H7 (cell line): ENCODE measurements at places on chromosomes 7 and 10.
A peak's percentile ranks its signal among the peaks of the same experiment; 100 is the strongest.

- DNase-seq = no peak
These were observed 20.2 kb upstream of the MYL7 start for GRCh38 chr7:44161371-44161770.

DNA sequence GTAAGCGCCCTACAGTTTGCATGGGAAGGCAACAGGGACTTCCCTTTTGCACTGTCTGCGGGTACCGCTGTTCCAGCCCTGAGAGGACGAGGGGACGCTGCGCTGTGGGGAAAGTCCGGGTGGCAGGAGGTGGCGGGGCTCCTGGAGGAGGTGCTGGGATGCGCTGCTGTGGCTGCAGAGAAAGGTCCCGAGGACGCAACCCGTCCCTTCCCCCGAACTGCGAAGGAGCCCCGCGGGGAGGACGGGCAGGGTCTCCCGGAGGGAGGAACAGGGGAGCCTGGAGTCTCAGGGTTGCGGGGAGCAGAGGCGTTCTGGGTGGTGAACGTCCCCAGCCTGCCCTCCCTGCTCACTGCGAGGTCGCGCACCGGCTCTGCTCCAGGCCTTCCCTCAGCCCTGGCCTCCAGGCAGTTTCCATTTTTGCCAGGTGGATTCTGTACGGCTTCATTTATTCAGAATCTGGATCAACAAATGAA lies 91.6 kb downstream of the CXCL12 start:
- DNase-seq = peak; percentile 60

DNA sequence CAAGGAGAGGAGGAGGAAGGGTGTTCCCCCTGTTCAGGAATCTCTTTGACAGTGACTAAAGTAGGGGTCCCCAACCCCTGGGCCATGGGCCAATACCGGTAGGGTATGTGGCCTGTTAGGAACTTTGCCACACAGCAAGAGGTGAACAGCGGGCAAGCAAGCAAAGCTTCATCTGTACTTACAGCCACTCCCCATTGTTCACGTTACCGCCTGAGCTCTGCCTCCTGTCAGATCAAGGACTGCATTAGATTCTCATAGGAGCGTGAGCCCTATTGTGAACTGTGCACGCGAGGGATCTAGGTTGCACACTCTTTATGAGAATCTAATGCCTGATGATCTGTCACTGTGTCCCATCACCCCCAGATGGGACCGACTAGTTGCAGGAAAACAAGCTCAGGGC lies 201.6 kb downstream of the CAMK1D start:
- DNase-seq = no peak

GRCh38 chr10:24617771-24618396 lies 105.8 kb downstream of the ARHGAP21 start:
- peak; percentile 51 for DNase-seq

DNA sequence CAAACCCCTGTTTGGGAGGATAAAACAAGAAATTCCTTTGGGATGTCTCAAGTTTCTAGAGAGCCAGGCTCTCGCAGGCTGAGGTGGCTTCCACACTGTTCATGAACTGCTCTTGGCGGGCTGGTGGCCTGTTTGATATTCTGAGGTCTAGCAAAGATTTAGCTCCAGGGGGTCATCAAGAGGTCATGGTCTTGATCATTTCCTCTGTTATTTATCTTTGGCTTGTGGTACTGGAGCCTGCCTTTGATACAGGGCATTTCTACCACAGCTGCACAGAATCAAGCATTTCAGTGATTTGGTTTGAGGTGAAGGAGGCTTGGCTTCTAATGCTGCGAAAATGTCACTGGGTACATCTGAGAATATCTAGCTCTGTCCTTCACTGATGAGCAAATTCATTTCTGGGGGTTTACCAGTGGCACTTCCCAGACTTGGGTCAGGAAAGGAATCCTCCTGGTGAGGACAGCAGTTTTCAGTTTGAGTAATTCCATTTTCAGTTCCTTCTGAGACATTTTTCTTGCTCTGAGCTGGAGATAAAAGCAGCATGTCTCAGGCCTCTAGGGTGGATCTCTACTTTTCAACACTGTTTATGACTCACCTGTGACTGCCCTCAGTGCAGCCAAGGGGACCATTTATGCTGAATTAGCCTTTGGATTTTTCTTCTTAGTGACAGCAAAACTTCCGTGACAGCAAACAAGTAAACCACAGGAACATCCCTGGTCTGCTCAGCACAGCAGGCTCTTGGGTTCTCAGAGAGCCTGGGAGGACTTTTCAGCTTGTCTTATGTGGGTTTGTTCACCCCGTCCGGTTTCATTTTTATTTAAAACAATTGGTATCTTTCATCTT lies 312.0 kb downstream of the RNLS start:
- DNase-seq = no peak

GRCh38 chr7:95199779-95200558 lies 124.4 kb downstream of the PON1 start:
- DNase-seq = peak; percentile 14

GRCh38 chr10:124632064-124632531 lies 112.1 kb downstream of the FAM53B start:
- peak; percentile 91 for DNase-seq

- no peak for DNase-seq
These were observed 56.7 kb downstream of the MTPN start for GRCh38 chr7:135920478-135920877.

DNA sequence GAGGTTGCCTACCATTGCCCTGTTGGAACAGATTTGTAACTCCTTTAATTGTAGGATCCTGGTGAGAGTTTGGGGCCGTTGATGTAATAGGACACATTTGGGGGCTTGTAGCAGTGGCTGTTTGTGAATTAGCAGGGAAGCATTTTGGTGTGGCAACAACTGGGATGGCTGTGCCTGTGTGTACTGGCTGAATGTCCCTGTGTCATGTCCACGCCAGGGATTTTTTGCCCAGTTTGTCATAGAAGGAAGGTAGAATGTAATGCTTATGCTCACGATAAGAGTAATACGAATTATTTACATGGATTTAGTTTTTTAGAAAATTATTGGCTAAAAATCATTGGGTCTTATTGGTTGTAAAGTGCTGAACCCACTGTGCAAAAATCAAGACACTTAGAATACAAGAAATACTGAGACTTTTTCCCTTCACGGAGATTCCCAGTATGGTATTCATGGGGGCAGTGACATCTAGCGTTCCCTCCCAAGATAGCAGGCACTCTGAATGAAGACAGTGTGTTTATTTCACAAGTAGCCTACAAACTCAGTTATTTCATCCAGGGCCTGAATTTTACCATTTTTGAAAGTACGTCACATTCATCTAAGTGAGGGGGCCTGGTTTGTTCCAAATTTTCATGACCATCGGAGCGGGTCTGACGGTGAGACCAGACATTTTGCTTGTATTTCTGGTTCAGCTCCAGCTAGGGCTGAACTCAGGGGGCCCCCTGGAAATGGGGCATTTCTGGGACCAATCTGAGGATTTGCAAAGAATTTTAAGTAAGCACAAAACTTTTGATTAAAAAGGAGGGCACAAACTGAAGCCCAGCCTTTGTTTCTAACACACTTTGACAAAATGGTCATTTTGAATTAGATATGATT lies 74.7 kb downstream of the CACNB2 start:
- no peak for DNase-seq

GRCh38 chr7:32259931-32260596 lies 189.9 kb upstream of the PDE1C start:
- DNase-seq = no peak

GRCh38 chr7:133650069-133650468 lies 397.2 kb downstream of the EXOC4 start:
- DNase-seq = no peak

- no peak for DNase-seq
These were observed 53.5 kb downstream of the DNAJB9 start for GRCh38 chr7:108623220-108623619.

- no peak for DNase-seq
These were observed 9.7 kb downstream of the TM9SF3 start for GRCh38 chr10:96577069-96577468.

DNA sequence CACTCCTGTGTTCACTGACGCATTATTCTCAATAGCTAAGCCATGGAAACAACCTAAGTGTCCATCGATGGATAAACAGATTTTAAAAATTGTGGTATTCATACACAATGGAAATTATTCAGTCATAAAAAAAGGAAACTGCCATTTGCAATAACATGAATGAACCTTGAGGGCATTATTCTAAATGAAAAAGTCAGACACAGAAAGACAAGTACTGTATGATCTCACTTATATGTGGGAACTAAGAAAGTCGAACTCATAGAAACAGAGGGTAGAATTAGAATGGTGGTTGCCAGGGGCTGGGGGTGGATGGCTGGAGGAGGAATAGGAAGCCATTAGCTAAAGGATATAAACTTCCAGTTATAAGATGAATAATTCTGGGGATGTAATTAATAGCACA lies 71.8 kb downstream of the JAZF1 start:
- DNase-seq = no peak

GRCh38 chr7:35701287-35701900 lies 6.5 kb upstream of the HERPUD2 start:
- DNase-seq = no peak

GRCh38 chr10:61750943-61751471 lies 88.3 kb downstream of the CABCOCO1 start:
- peak; percentile 25 for DNase-seq

DNA sequence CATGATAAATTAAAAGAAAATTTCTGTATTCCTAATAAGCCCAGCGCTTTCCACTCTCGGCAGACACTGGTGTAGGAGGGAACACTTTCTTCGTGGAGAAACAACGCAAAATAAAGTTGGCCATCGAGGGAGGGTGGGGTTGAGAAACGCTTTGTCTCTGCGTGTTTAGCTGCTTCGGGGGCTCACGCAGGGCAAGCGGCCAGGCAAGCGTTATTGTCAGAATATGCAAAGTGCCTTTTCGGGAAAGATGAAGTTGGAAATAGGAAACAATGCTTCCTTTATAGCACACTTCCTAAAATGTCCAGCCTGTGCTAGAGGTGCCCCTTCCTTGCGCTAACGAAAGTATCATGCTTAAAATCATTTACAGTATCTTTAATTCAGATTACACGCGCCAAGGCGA lies 1.9 kb upstream of the EBF3 start:
- DNase-seq = no peak

- DNase-seq = peak; percentile 57
These were observed 11.2 kb upstream of the SLC35B4 start for GRCh38 chr7:134327896-134328295.

DNA sequence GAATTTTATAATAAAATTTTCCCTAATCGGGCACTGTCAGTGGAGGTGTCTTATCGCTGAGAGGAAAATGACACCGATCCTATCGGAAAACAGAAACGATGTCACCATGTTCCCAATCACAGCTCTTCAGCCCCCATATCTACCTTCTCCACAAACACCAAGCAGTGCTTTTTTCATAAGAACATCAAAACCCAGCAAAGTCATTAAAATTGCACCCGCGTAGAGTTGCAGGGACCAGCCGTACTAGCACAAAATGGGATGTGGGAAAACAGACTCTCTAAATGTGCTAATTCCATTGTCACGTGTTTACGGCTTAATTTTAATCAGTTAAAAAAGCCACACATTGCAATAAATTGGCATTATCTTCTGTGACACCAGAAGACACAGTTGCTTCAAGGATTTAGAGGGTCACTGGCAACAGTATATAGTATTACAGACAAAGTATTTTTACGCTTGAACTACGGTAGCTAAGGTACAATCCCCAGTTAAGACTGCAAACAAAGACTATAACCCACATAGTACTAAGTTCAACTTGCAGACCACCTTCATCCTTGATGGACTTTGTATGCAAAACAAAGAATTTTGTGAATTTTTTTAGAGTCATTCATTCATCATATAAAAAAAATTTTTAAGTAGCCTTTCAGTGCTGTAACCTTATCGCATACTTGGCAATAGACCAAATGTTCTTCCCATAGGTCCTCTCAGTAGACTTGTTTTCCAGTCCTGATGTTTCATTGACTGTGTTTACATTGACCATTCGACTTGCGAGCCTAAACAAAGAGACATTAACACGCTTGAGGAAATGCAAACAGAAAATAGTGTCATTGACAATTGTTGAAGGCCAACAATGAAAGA lies 116.0 kb downstream of the VTI1A start:
- DNase-seq = no peak
